ENCODE measurements at places on chromosomes 12 and 14.

GRCh38 chr14:24036169-24036962 is 15.4 kb upstream of the CARMIL3 start:
- DNase-seq, result no peak

- DNase-seq, result no peak
Observed at GRCh38 chr12:46659032-46659650, 166.7 kb downstream of the SLC38A4 start.

DNA sequence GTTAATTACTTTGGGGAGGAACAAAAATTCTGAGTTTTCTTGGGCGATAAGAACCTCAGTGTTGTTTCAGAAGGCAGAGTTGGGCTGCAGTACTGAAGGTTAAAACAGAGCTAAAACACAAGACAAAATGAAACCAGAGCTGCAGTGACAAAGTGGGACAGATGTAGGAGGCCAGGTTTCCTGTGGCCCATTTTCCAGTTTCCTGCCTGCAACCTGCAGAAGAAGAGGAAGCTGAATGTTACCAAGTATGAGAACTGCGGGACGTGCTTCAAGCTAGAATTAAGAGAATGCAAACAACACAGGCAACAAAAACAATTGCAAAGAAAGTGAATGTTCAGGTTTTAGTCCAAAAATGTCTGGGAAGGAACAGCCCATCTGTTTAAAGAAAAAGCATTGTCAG is 17.8 kb downstream of the ELK3 start:
- no peak for DNase-seq

- DNase-seq, result no peak
Observed at GRCh38 chr12:3154006-3154405, 76.8 kb downstream of the TSPAN9 start.

DNA sequence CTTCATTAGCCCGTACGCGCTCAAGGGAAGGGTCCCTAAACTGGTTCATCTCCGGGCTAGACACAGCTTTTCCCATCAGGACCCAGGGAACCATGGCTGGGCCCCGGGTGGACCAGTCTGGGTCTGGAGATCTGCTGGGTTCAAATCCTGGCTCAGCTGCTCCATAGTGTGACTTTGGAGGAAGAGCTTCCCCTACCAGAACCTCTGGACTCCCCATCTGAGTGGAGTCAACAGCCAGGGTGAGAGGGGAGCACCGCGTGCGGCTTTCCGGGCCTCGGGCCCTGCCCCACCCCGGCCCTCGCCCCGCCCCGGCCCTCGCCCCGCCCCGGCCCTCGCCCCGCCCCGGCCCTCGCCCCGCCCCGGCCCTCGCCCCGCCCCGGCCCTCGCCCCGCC is 41.2 kb downstream of the BEGAIN start:
- no peak for DNase-seq

DNA sequence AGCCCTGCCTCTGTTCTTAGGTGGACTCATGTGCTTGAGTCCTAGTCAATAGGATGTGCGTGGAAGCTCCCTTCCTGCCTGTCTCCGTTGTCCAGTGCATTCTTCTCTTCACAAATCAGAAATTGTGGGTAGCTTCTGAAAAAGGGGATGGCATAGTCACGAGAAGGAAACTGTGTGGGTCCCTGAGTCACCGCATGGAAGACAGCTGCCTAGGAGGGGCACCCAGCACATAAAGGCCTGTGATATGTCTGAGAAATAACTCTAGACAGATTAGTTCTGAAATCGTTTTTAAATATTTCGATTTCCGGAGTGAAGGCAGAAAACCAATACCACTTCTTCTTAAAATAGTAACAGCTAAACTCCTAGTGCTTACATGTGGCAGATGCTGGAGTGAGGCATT is 974.4 kb downstream of the BCL11B start:
- DNase-seq, result no peak

- DNase-seq, result no peak
Observed at GRCh38 chr12:48857278-48857994, 5.5 kb upstream of the DDX23 start.

GRCh38 chr14:52299692-52300278 is 14.3 kb upstream of the PTGER2 start:
- DNase-seq, result no peak

- DNase-seq, result no peak
Observed at GRCh38 chr14:104396682-104397470, 182.7 kb upstream of the C14orf180 start.

DNA sequence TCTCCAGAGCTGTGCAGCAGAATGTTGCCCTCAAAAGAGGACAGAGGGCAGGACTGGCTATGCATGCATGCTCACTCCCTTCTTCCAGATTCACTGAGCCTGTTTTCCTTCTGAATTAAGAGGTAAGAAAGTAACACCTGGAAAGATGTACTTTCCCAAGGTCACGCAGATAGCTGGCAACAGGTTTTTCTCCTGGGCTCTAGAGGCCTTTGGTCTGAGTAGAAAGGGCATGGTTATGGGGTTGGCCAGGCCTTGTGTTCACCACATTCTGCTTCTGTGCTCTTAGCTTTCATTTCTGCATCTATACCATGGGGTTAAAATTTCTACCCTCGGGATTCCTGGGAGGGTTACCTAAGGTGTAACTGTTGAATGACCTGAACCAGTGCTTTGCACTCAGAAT is 57.5 kb downstream of the RASSF3 start:
- no peak for DNase-seq

DNA sequence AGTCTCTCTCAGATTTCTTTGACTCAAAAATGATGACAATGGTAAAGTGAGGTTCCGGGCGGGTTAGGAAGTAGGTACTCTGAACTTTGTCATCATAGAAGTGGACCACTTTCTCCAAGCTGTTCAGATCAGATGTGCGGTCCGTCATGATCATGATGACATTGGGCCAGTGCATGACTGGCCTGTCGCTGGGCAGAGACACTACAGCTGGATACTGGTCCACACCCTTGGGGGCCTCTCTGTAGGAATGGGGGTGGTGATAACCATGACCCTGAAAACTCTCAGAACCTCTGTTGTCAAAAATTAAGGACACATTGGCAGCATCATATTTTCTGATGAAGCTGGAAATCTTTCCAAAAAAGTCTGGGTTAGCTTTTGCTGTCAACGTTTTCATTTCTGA is 28.2 kb downstream of the KICS2 start:
- no peak for DNase-seq

- DNase-seq, result no peak
Observed at GRCh38 chr12:85568395-85569103, 267.7 kb downstream of the RASSF9 start.

DNA sequence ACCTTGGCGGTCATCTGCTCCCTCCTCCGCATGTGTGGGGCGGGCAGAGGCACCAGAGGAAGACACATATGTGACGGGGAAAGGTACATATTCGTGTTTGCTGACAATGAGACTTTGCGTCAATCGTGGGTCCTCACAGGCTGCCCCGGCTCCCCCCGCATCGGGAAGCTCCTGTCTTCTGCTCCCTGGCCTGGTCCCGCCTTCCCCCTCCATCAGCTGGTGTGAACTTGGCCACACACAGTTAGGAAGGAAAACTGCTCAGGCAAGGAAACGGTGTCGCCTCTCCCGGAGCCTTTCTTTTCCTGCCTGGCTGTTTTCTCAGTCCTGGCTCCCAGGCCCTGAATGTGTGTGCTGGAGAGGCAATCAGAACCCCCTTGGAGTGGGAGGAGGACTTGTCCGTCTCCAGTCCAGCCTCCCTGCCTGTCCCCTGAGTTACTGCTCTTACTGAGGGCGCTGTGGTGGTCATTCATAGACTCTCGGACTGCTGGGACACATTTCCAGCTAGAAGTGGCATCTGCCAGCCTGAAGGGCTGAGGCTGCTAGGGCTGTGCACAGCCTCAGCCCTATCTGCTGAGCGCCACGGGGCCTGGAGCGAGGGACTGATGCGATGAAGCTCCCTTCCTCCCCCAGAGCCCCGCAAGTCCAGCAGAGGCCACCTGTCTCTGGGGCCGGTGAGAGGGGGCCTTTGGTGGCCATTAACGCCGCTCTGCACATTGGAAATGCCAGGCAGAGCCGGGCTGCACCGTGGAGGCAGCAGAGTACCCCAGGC is 44.2 kb upstream of the TSPAN9 start:
- no peak for DNase-seq

- DNase-seq, result no peak
Observed at GRCh38 chr12:109387425-109388166, 39.9 kb downstream of the MYO1H start.

- DNase-seq, result no peak
Observed at GRCh38 chr14:50823051-50823761, 7.8 kb downstream of the NIN start.

- DNase-seq, result peak; percentile 60
Observed at GRCh38 chr14:20714593-20715250, 26.2 kb downstream of the ANG start.

GRCh38 chr12:40168001-40168400 is 56.8 kb upstream of the LRRK2 start:
- no peak for DNase-seq

- DNase-seq, result no peak
Observed at GRCh38 chr12:91099341-91099740, 12.0 kb downstream of the LUM start.

- DNase-seq, result peak; percentile 68
Observed at GRCh38 chr12:28024231-28024995, 51.9 kb upstream of the PTHLH start.

GRCh38 chr12:89567691-89568239 is 41.9 kb upstream of the POC1B start:
- no peak for DNase-seq

- DNase-seq, result peak; percentile 16
Observed at GRCh38 chr12:54879150-54879549, 24.8 kb downstream of the MUCL1 start.

DNA sequence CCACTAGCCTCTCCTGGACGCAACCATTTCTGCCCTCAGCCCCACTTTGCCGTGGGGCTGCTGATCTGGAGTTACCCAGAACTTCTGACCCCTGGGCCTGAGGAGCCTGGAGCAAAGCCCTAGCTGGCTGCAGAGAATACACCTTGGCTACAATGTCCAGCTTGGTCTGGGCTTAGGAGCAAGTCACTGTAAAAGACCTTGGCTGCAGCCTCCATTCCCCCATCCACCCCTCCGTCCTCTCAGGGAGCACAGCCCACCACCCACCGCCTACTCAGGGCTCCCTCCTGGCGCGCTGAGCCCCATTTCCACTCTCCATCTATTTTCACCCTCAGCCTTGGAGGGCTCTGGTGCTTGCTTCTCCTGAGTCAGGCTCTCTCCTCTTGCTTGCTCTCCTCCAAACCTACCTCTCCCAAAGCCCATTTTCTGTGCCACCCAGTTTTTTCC is 42.9 kb downstream of the ERH start:
- no peak for DNase-seq

GRCh38 chr14:93939304-93940229 is 12.4 kb downstream of the FAM181A start:
- no peak for DNase-seq

DNA sequence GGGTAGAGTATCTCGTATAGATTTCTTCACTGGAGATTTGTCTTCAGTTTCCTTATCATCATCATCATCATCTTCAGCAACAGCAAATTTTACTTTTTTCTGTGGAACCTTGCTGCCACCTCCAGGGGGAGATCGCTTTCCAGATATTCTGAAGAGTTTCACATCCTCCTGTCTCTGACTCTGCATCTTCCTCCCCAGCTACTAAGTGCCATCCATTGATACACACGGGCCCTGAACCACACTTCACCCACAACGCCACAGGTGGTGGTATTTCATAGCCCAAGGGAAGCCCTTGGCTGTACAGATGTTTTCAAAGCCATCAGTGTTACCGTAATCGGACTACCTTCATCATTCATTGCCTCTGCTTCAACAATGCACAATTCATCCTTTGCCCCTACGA is 82.2 kb downstream of the PPP2R5C start:
- no peak for DNase-seq

DNA sequence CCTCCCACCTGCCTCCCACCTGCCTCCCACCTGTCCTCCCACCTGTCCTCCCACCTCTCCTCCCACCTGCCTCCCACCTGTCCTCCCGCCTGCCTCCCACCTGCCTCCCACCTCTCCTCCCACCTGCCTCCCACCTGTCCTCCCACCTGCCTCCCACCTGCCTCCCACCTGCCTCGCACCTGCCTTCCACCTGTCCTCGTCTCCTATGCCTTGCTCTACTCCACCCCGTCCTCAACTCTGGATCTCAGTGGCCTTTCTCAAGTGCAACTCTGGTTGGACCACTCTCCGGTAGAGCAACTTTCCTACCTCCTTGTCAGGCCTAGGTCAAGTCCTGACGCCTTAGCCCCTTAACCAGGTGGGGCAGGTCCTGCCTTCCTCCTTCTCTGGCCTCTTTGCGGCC is 29.3 kb upstream of the PEX5 start:
- DNase-seq, result no peak

GRCh38 chr14:54782751-54783659 is 119.6 kb downstream of the GCH1 start:
- DNase-seq, result no peak

GRCh38 chr12:123387508-123388176 is 3.7 kb downstream of the KMT5A start:
- DNase-seq, result no peak

DNA sequence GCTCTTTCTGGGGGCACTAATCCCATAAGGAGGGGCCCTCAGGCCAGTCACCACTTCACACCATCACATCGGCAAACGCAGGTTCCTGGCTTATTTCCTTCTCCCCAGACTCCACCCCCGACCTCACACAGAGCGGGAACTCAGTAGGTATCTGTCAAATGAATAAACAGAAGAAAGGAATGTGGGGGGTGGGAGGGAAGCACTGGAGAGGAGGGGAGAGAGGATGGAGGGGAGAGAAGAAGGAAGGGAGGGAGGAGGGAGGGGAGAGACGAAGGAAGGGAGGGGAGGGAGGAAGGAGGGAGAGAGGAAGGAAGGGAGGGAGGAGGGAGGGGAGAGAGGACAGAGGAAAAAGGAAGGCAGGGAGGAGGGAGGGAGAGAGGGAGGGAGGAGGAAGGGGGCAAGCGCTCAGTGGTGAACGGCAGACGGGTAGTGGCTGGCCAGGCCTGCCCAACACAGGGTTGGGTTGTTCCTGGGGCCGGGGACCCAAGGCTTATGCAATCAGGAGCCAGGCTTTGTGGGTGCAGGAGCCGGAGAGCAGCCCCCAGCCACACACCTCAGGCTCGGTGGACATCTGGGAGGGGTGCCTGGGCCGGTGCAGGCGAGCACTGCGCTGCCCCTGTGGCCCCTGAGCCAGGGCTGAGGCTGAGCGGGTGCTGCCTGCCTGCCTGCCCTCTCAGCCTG is 52.6 kb upstream of the FBRSL1 start:
- no peak for DNase-seq

DNA sequence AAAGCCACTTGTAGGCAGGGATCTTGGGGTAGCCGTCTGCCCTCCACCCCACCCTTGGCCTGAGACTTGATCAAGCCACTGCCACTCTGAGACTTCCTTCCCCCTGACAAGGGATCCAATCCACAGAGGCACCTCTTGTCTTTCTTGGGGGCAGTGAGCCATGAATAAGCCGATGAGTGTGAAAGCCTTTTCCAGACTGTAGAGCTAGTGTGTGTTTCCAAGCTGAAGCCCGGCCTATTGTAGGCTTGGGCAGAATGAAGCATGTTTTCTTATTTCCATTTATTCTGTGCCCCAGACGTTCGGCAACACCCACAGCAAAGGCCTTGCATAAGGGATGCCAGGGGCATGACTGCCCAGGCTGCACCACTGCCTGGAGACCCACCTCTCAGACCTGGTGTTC is 991.6 kb downstream of the BCL11B start:
- no peak for DNase-seq

All from skeletal muscle cell (primary cell).